GM10248 (cell line): ENCODE measurements at places on chromosomes 12 and 14.

- no peak for DNase-seq
Observed at GRCh38 chr12:6303071-6303470, 7.4 kb upstream of the PLEKHG6 start.

DNA sequence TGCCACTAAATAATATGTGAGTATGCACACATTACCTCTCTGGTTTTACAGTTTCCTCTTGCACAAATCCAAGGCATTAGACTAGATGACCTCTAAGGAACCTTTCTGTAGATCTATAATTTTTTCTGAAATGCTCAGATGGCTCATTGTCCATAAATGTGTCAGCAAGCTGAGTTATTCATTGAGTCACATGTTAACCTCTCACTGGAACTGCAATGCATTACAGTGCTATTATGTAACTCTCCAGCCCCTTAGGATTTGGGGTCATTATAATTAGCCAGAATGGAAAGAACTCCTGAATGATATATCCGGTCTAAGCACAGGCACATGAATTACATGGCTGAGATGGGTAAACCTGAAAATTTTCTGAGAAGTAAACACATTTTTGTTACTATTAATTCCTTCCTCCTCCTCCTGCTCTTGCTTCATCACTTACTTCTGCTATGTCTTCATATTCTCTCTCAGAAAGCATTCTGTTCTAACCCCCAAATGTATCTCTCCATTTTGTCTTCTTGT lies 20.3 kb upstream of the DRAM1 start:
- peak; percentile 20 for DNase-seq

DNA sequence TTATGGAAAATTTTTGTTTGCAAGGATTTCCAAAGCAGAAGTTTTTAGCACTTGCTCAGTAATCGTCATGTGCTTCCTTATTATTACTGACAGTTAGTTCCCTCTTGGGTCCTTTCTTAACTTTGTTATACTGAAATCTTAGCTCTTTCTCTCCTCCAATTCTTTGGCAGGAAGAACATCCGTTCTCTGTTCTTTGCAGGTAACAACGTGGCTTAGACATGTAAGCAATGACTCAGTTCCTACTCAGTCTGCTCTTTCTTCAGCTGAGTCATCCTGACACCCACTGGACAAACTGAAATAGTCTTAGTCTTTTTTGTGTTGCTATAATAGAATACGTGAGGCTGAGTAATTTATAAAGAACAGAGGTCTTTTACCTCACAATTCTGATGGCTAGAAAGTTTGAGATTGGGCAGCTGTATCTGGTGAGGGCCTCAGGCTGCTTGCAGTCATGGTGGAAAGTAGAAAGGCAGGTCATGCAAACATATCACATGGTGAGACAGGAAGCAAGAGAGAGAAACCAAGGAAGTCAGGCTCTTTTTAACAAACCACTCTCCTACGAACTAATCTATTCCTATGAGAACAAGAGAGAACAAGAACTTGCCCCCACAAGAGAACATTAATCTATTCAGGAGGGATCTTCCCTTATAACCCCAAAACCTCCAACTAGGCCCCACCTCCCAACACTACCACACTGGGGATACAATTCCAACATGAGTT lies 49.2 kb downstream of the TESPA1 start:
- peak; percentile 76 for DNase-seq

GRCh38 chr12:62950317-62950716 lies 15.4 kb upstream of the PPM1H start:
- no peak for DNase-seq

GRCh38 chr12:106331599-106331998 lies 25.9 kb upstream of the POLR3B start:
- DNase-seq = no peak

DNA sequence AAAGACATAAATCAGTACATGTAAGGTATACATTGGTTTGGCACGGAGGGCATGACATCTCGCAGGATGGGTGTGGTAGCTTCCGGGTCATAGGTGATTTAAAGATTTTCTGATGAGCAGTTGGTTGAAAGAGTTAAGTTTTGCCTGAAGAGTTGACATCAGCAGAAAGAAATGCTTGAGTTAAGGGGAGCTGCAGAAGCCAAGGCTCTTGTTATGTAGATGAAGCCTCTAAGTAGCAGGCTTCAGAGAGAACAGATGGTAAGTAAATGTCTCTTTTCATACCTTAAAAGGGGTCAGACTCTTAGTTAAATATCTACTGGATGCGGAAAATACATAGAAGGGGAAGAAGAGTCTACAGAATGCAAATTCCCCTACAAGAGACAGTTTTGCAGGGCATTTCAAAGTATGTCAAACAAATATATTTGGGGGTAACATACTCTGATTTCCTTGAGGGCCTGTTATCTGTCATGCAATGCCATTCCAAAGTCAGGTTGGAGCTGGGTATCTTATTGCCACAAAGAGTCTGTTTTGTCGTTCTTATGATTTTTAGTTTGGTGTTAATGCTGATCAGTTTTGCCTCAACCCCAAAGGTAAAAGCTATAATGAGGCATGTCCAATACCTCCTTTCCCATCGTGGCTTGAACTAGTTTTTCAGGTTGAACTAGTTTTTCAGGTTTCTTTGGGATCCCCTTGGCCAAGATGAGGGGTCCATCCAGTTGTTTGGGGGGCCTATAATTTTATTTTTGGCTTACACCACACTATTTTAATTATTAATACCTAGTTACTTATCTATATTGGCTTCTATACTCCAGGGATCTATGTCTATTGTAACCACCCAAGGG lies 67.0 kb downstream of the PTHLH start:
- no peak for DNase-seq

GRCh38 chr12:1870998-1871917 lies 47.2 kb downstream of the CACNA2D4 start:
- no peak for DNase-seq

- peak; percentile 25 for DNase-seq
Observed at GRCh38 chr12:89354612-89355067, 2.3 kb upstream of the DUSP6 start.

DNA sequence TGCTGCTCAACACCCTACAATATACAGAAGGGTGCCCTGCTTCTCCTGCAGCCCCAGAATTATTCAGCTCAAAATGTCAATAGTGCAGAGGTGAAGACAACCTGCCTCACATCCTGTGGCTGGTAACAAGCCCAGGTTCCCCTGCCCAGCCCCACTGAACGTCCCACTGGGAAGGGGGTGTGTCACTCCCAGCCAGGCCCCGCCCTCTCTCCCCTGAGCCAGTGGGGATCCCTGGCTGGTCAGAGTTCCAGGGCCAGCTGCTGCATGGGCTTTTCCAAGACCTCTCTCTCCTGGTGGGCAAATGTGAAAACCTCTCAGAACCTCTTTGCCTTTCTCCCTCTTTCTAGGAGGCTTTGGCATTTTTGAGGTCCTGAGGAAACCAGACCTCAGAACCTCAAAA lies 13.7 kb upstream of the LHX5 start:
- no peak for DNase-seq

- DNase-seq = peak; percentile 44
Observed at GRCh38 chr12:8088574-8088973, 6.5 kb downstream of the NECAP1 start.

GRCh38 chr14:96256407-96256806 lies 397 bp downstream of the BDKRB1 start:
- no peak for DNase-seq

DNA sequence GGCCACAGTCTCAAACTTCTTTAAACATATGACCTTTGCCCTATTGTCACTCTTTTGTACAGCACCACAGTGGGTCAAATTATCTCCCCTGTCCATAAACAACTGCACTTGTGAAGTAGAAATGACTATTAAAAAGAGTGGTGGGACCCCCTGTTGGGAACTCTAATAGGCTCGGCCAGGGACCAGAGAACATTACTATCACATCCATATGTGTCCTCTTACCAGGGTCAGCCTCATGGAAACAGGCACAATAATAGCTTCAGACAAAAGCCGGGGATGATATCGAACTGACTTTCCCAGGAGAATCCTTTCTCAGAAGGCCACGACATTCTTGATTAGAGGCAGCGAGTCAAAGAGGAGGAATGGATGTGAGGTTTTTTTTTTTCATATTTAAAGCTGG lies 96.6 kb downstream of the NKX2-1 start:
- no peak for DNase-seq

GRCh38 chr12:131635491-131636122 lies 75.3 kb upstream of the SFSWAP start:
- no peak for DNase-seq

DNA sequence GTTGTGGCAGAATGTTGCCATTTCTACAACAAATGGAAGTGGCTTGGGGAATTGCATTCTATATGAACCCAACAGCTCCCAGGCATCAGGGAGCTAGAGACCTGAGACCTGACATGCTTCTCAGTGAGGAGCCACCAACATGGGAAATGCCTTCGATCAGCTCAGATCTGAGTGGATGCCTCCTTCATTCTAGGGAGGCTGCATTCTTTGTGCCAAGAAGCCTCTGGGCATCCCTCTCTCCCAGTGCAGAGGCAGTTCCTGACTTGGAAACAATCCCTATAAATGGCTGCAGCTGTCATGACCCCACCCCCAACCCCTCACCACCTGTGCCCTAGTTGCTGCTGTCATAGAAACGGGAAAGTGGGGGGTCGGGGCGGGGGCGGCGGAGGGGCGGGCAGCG lies 196.3 kb downstream of the PPM1H start:
- no peak for DNase-seq

DNA sequence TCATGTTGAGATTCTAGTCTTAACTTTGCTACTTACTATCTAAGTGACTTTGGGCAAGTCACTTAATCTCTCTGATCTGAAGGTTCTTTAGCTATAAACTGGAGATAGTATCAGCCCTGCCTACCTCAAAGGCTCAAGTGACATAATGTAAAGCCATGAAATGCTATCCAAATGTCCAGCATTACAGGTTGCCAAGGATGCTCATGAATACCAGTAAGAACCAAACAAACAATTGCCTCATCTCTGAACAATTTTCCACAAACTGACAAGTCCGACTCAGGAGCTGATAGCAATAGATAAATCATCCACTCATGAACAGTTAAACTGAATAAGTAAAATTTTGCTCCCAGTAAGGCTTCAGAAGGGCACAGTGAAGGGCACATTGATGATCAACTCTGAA lies 51.5 kb downstream of the LMNTD1 start:
- DNase-seq = no peak

GRCh38 chr12:117593815-117594400 lies 232.5 kb upstream of the NOS1 start:
- DNase-seq = no peak

DNA sequence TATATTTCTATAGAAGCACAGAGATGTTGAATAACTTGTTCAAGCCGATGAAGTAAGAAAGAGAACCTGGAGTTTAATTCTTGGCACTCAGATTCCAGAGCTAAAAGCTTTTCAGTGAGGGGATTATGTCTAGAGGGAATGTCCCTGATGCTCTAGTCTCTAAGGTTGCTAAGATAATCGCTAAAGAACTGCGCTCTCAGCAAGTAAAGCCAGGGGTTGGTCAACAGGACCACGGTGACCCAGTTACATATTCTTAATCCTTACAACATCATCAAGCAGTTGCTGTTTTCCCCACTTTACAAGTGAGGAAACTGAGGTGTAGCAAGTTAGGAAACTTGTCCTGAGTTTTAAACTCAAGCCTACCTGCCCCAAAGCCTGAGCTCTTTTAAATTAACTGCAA lies 110.8 kb downstream of the DAD1 start:
- no peak for DNase-seq

DNA sequence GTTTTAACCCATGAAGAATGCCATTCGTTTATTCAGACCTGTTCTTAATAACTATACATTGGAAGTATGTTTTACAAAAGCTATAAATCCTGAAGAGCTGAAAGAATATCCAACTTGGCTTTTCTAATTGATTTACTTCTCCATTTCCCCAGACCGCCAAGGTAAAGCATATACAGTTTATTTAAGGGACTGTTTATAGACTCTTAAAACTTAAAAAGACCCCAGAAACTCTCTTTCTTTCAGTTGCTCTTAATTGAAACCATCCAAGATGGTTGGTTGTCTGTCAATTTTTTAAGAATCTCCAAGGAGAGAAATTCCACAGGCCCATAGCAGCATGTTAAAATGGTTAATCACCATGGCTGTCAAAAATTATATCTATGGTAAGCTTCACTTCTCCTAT lies 8.8 kb downstream of the IGF1 start:
- no peak for DNase-seq

DNA sequence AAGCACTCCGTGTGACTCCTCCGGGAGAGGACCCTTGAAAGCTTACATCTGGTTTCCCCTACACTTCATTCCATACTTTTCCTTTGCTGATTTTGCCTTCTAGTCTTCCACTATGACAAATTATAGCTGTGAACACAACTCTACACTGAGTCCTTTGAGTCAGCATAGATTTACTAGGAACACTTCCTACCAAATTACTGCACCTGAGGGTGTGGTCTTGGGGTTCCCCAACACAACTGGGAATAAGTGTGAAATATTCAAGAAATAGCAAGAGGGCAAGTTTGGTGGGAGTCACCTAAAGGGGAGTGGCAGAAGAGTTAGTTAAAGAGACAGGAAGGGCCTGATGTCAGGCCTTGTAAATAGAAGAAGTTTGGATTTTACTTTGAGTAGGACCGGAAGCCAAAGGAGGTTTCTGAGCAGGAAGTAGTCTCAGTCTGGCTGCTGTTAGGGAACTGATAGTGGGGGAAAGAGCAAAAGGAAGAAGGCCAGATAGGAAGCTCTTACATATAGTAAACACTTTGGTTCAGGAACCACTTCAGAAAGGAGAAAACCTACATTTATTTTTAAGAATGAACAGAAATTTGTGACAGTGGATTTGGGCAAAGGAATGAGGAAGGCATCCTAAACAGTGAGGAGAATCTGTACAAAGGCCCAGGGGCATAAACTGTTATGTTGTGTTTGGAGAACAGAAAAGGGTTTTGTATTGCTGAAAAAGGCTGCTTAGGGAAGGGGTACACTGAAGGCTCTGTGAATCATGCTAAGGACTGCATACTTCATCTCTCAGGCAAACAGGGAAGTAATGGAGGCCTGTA lies 14.2 kb downstream of the SEL1L start:
- peak; percentile 20 for DNase-seq

GRCh38 chr14:34161351-34162082 lies 210.6 kb upstream of the EGLN3 start:
- no peak for DNase-seq

GRCh38 chr12:106137530-106138356 lies 1.0 kb downstream of the NUAK1 start:
- DNase-seq = no peak

DNA sequence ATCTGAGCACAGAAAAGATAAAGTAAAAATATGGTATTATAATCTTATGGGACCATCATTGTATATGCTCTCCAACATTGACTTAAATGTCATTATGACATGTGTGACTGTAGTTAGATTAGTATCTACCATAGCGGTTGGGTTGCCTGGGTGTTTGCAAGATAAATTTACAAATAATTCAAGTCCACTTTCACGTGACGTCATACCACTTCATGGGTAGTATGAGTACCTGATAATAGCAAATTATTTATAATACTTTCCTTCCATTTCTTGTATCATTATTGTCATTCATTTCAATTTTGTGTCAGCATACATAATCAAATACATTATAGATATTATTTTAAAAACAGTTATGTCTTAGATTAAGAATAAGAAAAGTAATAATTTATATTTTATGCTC lies 20.2 kb downstream of the SLCO1B1 start:
- no peak for DNase-seq

GRCh38 chr12:93460902-93461301 lies 6.4 kb upstream of the MRPL42 start:
- DNase-seq = no peak
